ENCODE measurements at places on chromosomes 7 and 10.

DNA sequence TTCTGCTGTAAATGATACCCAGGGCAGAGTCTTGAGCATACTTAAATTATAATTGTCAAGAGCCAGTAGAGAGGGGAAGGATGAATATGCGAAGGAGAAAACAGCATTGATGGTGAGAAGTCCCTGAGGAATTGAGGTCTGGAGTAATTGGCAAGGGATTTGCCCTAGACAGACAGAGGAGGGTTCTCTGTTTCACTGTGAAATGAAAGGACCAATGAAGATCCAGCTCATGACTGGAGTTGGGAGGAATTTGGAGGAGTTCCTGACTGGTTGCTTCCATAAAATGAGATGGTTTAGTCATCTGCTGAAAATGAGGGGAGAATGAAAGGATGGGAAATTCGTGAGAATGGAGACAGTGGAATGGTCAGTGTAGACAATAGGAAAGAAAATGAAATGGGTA is 6.8 kb downstream of the PRPF18 start:
- DNase-seq, result no peak

DNA sequence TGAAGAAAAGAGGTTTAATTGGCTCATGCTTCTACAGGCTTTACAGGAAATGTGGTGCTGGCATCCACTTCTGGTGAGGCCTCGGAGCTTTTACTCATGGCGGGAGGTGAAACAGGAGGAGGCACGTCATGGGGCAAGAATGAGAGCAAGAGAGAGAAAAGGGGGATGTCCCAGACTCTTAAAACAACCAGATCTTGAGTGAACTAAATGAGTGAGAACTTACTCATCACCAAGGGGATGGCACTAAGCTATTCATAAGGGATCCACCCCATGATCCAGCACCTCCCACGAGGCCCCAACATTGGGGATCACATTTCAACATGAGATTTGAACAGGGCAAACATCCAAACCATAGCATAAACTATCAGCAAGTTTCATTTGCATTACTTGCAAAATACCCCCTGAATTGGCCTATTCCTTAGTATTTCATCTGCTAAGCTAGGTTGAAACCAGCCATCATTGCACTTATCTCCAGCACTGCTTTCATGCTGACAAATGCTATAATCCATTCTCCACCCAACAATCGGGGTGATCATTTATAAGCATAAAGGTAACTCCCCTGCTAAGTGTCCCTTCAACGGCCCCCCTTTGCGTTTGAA is 179.0 kb downstream of the NOC3L start:
- no peak for DNase-seq

- DNase-seq, result no peak
These were observed 56.7 kb downstream of the GNA12 start for GRCh38 chr7:2787251-2787951.

- no peak for DNase-seq
These were observed 609.8 kb upstream of the FOXK1 start for GRCh38 chr7:4072161-4072925.

DNA sequence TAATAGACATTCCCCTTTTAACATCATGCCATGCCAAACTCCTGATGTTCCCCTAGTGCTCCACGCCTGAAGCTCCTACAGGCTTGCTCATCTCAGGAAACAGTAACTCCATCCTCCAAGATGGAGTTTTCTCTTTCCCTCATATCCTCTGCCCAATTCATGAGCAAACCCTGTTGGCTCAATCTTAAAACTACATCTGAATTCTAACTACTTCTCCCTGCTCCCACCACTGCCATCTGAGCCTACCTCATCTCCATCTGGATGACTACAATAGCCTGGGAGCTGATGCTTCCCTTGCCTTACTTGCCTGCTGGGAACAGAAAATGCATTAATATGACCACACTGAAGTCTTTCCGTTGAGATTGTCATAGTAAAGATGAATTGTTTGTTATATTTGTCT is 271.7 kb upstream of the MKLN1 start:
- no peak for DNase-seq

Data from SIG-M5 (cell line).